ENCODE measurements at places on chromosomes 7 and 10. TPM values are rescaled to one million over a fixed set of nuclear protein-coding genes. Genes with fewer than 3 reads are reported as not detected.

SLC12A9 gene
- 11.9 TPM for total RNA-seq

GRCh38 chr10:113665806-113666354, 2.0 kb upstream of the NRAP start:
- DNase-seq: no peak

DNA sequence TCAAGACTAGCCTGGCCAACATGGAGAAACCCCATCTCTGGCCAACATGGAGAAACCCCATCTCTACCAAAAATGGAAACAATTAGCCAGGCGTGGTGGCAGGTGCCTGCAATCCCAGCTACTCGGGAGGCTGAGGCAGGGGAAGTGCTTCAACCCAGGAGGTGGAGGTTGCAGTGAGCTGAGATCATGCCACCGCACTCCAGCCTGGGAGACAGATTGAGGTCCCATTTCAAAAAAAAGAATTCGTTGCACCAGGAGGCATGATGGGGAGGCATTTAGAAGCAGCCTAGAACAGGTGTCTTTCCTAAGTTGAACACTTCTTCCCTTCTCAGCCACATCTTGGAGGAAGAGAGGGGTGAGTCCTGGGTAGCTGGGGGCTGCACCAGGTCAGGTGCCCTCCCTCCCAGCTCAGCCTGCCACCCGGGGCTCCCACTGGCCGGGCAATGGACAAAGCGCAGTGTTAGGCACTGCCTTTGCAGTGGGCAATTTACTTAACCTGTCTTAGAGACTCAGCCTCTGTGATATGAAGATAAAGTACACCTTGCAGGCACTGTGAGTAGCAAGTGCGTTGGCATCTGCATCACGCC, 726.8 kb downstream of the PARD3 start:
- DNase-seq: no peak

DNA sequence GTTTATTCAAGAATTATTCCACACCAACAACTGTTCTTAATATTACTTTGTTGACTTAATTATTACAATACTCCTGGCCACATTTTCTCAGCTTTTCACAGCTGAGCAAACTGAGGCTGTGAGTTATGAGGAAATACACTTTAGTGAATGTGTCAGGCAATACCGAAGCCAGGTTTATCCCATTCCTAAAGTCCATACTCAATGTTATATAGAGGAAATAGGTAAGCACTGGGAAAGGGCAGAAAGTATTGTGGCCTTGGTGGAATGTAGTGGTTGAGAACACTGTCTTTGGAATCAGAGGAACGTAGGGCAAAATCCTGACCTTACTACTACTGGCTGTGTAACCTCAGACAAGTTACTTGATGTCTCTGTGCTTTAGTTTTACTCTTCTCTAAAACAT, 110.8 kb downstream of the CD36 start:
- no peak for DNase-seq

GRCh38 chr7:80940539-80941207, 21.8 kb upstream of the SEMA3C start:
- DNase-seq: no peak

GRCh38 chr7:141652691-141653090, 49.3 kb downstream of the DENND11 start:
- no peak for DNase-seq

- DNase-seq: no peak
Observed at GRCh38 chr10:14365266-14365665, 34.5 kb upstream of the FRMD4A start.

SORCS3 gene
- total RNA-seq: not detected

DNA sequence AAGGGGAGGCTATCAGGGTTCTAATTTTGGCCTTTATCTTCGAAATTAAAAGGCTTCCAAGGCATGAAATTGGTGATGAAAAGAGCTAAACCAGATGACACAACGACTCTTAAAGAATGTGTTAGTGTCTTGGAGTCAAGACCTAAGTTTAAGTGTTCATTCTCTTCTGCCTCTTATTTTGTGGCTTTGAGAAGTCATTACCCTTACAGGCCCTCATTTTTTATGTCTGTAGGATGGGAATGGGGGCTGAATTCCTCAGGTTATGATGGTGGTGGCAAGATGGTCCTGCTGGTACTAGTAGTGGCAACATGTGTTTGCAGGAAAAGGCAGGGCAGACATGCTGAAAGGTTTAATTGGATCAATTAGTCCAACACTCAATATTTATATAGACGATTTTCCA, 15.4 kb downstream of the TAS2R60 start:
- no peak for DNase-seq

ITPRID1 gene
- total RNA-seq: 0.06 TPM

TCF7L2 gene
- total RNA-seq: 22.3 TPM

All from pancreas (tissue), 10 donors.